Left lung (tissue), 14 donors: ENCODE measurements at places on chromosomes 4 and X. TPM values are rescaled to one million over a fixed set of nuclear protein-coding genes. Genes with fewer than 3 reads are reported as not detected.

The SPANXA1 gene
- not detected for polyA plus RNA-seq

The GPR50 gene
- not detected for polyA plus RNA-seq

The STOX2 gene
- polyA plus RNA-seq = 19.1 TPM

The SYP gene
- polyA plus RNA-seq = 3.2 TPM

The PAPSS1 gene
- 67.9 TPM for polyA plus RNA-seq

The SLIT2 gene
- 175 TPM for polyA plus RNA-seq

The LRP2BP gene
- polyA plus RNA-seq = 3.7 TPM

The FAM47A gene
- polyA plus RNA-seq = not detected

The ZNF185 gene
- polyA plus RNA-seq = 20.6 TPM

DNA sequence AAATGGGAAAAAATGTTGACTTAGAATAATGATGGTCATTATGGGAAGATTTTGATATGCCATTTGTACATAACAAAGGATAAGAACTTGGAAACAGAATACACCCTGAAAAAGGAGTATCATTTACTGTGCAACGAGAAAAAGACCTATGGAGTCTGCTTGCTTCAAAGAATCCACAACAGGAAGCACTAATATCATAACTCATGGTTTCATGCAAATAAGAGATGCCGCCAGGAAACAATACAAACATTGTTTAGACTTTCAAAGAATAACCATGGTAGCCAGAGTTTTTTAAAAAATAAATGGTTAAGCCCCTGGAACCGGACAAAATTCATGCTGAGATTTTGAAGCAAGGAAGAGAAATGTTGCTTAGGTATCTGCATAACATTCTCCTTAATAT, 139.9 kb upstream of the ETNPPL start:
- no peak for DNase-seq

DNA sequence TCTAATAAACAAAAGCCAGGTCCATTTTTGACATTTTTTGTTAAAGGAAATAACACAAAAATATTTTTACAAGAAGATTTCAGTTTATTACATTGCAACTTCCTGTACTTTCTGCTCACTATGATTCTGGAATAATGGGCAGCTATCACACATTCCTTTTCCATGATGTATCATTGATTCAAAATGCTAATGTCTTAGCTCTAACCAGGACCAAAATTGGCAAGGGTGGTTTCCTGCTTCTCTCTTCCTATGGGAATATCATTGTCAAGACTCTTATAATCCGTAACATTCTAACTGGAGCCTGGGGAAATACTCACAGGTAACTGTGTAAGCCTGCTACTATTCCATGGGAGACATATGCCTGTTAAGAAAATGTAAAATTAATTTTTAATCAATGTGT, 218.6 kb downstream of the DCAF12L2 start:
- no peak for DNase-seq

DNA sequence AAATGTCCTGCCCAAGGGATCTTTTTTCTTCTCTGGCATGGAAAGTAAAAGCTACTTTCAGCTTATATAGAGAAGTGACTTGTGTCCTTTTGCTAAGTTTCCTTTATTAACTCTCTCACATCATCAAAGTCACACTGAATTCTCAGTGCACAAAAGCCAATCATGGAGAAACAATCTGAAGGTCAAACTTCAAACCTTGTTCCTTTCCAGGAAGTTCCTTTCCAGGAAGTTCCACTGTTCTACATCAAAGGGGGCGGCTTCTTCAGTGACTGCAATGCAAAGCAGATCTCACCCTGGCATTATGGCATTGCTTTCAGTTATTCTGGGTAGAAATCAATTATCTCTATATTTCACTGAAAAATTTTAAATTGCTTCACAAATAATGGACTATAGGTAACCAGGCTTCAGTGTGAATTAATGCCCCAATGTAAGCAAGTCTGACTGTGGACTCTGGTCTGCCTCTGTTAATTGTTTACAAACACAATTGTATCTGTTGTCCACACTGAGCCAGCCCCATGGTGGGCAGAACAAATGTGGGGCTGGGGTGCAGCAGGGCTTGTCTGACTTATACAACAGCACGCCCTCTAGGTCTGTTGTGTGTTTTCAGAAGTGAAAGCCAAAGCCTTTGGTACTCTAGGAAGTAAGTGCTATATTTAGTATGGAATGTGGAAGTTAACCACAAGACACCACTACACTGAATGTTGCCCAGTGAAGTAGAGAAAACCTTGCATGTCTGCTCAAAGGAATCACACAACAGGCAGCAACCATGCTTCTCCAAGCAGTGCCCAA, 98.8 kb downstream of the CDS1 start:
- DNase-seq = peak; percentile 30

DNA sequence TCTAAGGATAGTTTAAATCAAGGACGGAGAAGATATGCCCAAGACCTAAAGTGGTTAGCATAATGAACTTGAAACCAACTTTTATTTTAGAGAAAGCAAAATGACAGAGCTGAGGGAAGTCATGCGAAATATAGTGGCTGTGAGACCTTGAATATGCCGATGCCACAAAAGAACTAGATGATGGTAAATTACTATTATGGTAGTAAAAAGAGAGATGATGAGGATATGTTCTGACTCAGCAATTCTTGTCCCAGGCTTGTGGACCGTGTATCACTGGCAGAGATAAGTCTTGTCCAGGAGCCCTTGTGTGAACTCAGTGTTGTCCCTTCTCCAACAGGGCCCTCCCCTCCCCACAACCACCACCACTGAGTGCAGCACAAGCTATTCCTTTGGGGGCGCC, 1605.6 kb upstream of the TENM3 start:
- no peak for DNase-seq

DNA sequence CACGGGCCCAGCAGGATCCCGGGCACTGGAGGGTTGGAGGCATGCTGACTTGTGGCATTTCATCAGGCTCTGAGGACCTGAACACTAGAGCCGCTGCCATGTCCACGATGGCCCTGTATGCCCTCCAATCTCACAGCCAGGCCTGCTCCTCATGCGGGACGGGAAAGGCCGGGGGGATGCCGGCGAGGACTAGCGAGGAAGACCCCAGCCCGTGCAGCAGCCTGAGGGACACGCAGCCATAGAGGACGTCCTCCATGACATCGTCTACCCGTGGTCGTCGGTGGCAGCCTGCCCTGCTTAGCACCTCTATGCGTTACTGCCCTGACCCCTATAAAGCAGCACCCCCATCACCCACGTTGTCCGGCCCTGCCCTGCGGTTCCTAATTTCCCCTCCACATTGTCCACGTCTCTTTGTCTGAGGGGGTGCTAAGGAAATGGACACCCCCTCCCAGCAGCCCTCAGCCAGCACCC, 32.6 kb downstream of the HMX1 start:
- peak; percentile 64 for DNase-seq

GRCh38 chr4:11702886-11703557, 274.3 kb upstream of the HS3ST1 start:
- no peak for DNase-seq

DNA sequence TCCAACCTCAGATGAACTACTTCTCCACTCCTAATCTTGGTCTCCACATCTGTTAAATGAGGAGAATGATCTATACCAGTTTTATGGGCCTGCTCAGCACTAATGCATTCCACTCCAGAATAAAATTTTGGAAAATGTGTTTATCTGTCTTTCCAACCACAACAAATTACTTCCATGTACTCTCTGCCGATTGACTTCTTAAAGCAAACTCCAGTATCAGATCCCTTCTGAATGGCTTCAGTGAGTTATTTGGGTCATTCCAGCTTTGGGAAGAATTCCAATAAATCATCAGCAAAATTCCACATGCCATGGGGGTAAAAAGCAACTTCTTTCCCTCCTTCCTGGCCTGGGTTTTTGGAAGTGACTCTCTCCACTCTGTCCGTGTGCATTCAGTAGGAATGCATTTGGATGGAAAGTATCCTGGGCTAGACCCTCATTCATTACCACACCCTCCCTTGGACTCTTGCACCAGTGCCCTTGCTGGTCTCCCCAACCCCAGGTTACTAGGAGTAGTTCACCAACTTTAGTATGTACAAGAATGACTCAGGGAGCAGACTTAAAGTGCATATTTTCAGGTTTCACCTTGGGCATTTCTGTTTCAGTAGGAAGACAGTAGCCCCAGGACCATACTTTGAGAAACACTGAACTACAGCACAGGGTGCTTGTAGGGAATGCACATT, 15.4 kb upstream of the ADH6 start:
- no peak for DNase-seq

DNA sequence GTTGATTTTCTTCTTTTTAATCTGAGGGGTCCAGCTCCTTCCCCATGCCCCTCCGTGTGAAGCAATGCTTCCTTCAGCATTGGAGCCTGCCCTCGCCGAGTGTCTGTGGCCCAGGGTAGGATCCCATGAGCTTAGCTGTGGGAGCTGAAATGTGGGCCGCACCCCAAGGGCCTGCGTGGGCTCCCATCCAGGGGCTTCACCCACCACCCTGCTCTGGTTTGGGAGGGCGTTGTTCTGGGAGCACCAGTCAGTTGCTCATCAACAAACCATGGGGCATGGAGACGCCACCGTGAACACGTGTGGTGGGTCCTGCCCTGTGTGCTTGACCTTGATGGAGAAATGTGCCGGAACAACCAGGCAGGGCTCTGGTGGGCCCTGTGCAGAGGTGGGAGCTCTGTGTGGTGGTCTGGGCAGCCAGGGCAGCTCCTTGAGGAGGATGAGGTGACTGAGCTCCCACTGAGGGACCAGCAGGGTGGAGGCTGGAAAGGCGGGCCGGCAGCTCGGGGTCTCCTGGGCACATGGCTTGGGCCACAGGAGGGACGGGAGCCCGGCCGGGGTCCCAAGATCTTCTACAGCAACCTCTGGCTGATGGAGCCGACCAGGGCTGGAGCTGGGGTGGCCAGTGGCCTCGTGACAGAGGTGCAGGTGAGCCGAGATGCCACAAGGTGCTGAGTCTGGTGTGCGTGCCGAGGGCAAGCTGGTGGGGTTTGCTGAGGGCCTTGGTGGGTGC, 39.6 kb upstream of the NKX1-1 start:
- no peak for DNase-seq

- DNase-seq = no peak
Measured at GRCh38 chrX:136086521-136086920, 60.8 kb upstream of the FHL1 start.

DNA sequence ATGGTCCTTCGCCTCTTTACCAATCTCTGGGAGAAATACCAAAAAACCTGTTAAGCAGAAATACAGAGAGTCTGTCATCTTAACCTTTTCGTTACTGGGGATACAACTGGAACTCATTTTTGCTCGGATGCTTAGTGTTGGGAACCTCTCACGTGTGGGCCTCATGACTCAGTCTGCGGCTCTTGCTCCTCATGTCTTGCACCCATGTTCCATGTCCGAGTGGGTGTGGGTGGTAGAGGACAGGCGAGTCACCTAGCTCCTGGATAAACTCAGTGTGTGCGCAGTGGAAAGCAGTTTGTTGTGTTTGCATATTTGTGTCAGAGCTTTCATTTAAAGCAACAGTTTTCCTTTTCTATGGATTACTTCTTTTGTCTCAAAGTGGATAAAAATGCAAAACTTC, 70.6 kb downstream of the TNIP2 start:
- no peak for DNase-seq

GRCh38 chrX:47573341-47574075, 8.7 kb upstream of the TIMP1 start:
- no peak for DNase-seq

DNA sequence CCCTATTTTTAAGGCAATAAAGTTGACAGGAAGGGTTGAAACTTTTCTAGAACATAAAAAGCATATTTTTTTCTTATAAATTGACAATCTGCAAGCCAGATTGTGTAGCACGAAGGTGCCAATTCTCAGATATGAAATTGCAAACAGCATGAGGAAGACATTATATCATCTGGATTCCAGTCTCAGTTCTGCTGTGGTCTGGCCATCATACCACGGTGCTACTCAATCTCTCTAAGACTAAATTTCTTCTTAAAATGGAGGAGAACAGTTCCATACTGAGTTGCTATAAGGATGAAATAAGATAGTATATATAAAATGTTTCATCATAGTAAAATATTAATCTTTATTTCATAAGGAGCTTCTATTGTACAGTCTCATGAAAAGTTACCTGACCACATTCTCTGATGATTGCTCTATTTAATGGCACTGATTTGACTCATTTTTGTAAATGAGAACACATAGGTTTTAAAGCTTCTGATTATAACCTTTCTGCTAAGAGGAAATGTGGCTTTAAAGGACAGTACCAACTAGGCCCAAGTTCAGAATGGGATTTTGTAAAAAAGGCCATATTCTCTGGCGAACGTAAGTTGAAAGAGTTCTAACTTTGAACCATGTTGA, 127.9 kb downstream of the SHROOM3 start:
- no peak for DNase-seq

GRCh38 chr4:10856271-10856782, 171.8 kb upstream of the CLNK start:
- no peak for DNase-seq

DNA sequence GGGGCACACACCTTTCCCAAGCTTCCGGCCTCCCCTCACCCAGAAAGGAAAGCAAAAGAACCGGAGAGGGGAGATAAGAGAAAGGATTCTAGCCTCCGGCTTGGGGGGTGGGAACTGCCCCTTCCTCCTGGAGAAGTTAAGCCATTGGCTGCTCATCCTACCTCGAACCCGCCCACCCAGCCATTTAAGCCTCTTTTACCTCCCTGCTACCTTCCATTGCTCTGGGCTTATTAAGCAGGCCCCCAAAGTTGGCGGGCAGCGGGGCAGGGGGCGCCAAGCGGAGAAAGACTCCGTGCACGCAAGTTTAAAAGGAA, 2.3 kb downstream of the MAML3 start:
- peak; percentile 88 for DNase-seq

DNA sequence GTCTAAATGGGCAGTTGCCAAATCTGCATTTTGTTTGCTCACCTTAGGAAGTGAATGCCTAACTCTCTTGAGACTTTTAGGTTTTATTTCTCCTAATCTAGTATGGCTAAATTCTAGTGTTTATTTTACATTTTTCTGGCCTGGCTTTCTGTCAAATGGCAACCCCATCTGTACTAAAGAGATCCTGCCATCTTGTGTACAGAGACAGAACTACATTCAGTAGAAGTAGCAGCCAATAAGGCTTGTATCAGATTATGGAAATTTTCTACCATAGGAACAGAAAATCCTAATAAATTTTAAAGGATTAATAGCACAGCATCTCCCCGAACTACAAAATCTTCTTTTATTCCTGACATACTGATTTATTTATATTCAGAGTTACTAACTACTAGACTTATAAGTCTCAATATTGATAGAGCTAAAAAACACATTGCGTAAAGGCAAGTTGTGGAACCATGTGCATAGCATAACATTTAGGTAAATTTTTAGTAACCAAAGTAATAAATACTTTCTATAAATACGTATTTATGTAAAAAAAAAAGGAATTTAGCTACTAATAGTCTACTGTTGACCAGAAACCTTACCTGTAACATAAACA, 45.5 kb downstream of the TMEM144 start:
- DNase-seq = no peak
